Nasal cavity respiratory epithelium epithelial cell of viscerocranial mucosa (primary cell): ENCODE measurements at places on chromosomes 4 and X. TPM values are rescaled to one million over a fixed set of nuclear protein-coding genes. Genes with fewer than 3 reads are reported as not detected.

Gene CLNK
- total RNA-seq: not detected in 2 replicates

Gene NRK
- total RNA-seq: under 0.01 TPM in 1 of 2 replicates, not detected in the other

Gene FABP2
- not detected in 2 replicates for total RNA-seq

Gene NKRF
- total RNA-seq: 7.5 and 12.0 TPM in 2 replicates

Gene SOD3
- 0.21 TPM in 1 of 2 replicates, not detected in the other for total RNA-seq

Gene SCML1
- 6.5 and 10.9 TPM in 2 replicates for total RNA-seq

Gene CASK
- 97.7 and 142 TPM in 2 replicates for total RNA-seq

Gene TMSB15B
- total RNA-seq: 0.34 and 2.1 TPM in 2 replicates

Gene SLC10A3
- total RNA-seq: 15.4 and 30.3 TPM in 2 replicates

Gene FNIP2
- 15.4 and 54.2 TPM in 2 replicates for total RNA-seq

Gene NUP62CL
- total RNA-seq: 3.4 and 4.1 TPM in 2 replicates

Gene DEFB131A
- total RNA-seq: not detected in 2 replicates

Gene CT45A10
- not detected in 2 replicates for total RNA-seq

Gene SYTL5
- 0.34 and 4.6 TPM in 2 replicates for total RNA-seq

Gene SPARCL1
- 0.07 TPM in 1 of 2 replicates, not detected in the other for total RNA-seq

Gene TASL
- total RNA-seq: not detected in 2 replicates

Gene RASSF6
- 10.6 and 12.7 TPM in 2 replicates for total RNA-seq

Gene INTU
- 4.8 and 11.4 TPM in 2 replicates for total RNA-seq

Gene DUX4
- total RNA-seq: not detected in 2 replicates

Gene PWWP3B
- total RNA-seq: under 0.01 and 0.43 TPM in 2 replicates

Gene FREM3
- not detected in 2 replicates for total RNA-seq

Gene CXorf66
- not detected in 2 replicates for total RNA-seq

Gene PLK4
- total RNA-seq: 1.2 and 1.4 TPM in 2 replicates

Gene LRAT
- 3.1 and 18.8 TPM in 2 replicates for total RNA-seq

Gene N4BP2
- total RNA-seq: 5.8 and 11.3 TPM in 2 replicates

Gene GAGE12E
- total RNA-seq: not detected in 2 replicates

Gene GALNTL6
- total RNA-seq: under 0.01 TPM in 1 of 2 replicates, not detected in the other

Gene YTHDC1
- 62.0 and 70.4 TPM in 2 replicates for total RNA-seq

Gene PAPSS1
- 50.9 and 73.5 TPM in 2 replicates for total RNA-seq

Gene AMBN
- not detected in 2 replicates for total RNA-seq
